ENCODE measurements at places on chromosomes 2 and 18.

GRCh38 chr18:63395503-63395902, 26.8 kb downstream of the VPS4B start:
- DNase-seq, result no peak

DNA sequence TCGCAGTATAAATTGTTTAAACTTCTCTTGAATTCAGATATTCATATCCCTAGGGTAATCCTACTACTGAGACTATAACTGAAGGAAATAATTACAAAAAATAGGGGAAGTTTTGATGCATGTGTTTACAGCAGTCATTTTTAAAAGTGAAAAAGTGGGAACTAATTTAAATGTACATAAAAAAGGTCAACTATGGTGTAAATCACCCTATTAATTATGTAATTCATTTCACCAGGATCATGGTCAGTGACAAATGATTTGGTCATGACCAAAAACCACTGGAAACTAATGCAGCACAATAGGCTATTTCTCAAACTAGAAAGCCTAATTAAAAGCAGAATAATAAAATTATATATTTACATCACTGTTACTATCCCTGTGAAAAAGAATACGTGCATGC, 5.0 kb upstream of the CNGA3 start:
- no peak for DNase-seq

GRCh38 chr2:46815121-46815802, 100.3 kb downstream of the MCFD2 start:
- no peak for DNase-seq

DNA sequence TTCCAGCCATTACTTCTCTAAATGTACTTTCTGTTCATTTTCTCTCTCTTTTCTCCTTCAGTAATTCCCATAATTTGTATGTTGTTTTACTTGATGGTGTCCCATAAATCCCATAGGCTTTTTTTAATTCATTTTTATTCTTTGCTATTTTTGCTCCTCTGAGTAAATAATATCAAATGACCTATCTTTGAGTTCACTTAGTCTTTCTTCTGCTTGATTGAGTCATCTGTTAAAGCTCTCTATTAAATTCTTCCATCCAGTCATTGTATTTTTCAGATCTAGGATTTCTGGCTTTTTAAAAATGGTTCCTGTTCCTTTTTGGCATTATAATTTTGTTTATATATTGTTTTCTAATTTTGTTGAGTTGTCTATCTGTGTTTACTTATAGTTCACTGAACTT, 13.5 kb downstream of the SP100 start:
- no peak for DNase-seq

GRCh38 chr2:50448556-50448955, 583.4 kb downstream of the NRXN1 start:
- no peak for DNase-seq

DNA sequence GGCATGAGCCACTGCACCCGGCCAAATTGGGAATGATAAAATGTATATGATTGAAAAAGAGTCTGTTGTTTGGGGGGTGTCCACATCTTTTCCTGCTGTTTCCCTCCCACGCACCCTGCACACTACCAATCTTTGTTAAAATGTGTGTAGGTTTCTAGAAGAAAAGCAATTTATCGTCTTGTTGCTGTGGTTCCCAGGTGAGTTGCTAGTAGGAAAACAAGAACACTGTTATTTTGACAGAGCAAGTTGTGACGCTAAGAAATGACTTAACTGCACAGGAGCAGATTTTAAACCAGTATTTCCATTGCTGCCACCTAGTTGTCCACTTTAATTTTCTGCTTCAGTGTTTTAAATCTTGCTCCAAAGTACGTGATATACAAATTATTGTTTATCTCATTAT, 21.0 kb upstream of the USP14 start:
- DNase-seq, result no peak

- DNase-seq, result no peak
Observed at GRCh38 chr18:12782521-12782920, 79.7 kb downstream of the PSMG2 start.

DNA sequence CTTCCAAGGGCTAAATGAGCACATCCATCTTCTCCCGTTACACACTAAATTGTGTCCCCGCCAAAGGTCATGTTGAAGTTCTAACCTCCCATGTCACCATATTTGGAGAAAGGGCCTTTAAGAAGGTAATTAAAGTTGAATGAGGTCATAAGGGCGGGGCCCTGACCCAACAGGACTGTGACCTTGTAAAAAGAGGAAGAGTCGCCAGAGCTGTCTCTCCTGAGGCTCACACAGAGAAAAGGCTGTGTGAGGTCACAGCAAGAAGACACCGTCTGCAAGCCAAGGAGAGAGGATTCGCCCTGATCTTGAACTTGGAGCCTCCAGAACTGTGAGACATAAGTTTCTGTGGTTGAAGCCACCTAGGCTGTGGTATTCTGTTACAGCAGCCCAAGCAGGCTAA, 24.1 kb downstream of the TRABD2A start:
- DNase-seq, result no peak

DNA sequence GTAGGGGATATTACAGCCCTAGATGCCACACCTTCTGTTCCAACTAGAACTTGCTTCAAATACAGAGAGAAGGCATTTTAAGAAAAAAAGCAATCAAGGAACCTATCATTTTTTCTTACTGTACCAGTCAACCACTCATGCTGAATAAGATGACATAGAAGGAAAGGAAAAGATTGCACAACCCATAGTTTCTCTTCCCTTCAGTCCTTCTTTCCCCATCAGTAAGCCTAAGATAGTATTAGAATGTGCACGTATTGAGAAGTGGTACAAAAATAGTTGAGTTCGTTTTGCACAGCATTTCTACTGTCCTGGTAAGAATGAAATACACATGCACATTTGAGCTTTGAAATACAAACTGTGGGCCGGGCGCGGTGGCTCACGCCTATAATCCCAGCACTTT, 27.0 kb upstream of the HK2 start:
- DNase-seq, result no peak

DNA sequence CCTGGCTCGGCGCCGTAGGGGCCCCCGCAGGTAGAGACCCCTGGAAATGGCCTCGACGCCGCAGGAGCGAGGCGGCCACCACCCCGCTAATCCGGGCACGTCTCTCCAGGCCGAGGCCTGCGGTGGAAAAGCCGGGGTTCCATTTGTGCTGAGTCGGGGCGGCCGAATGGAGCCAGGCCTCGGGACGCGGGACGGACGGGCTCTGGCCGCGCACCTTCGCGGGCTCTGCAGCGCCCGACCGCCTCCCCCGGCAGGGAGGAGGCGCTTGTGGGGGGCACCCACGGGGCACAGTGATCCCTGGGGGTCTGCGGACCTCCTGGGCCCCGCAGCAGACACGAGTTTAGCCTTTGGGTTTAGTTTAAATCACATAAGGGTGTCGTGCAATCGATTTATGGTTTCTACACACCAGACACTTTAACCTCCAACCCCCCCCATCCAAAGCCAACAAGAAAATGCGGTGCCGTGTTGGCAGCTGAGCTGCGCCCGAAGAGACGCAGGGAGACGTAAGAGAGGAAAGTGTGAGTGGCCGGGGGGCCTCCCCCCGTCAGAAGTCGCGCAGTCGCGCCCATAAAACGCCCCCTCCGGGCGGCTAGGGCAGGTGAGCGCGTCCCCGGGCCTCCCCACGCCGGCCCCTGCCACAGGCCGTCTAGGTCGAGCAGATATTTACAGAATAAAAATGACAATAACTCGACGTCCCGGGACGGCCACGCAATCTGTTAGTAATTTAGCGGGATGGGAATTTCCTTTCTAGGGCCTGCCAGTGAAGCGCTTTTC, 1.0 kb upstream of the NFATC1 start:
- no peak for DNase-seq

DNA sequence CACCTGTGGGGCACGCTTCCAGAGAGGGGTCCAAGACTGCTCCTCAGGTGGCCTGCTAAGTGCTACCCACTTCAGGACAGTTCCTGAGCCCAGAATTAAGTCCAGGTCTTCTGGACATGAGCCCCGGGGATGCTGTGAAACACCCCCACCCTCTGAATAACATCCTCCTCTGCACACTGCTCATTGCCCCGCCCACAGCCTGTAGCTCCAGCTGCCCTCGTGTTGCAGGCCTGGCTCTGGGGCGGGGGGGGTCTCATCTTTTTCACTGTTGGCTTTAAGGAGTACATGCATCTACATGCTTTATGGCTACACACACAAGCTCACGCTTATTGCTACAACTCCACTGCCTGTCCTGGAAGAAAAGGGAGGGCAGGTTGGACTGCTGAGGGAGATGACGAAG, 92.8 kb downstream of the PTGR3 start:
- DNase-seq, result no peak

GRCh38 chr2:227864161-227864756, 7.2 kb upstream of the DAW1 start:
- no peak for DNase-seq

DNA sequence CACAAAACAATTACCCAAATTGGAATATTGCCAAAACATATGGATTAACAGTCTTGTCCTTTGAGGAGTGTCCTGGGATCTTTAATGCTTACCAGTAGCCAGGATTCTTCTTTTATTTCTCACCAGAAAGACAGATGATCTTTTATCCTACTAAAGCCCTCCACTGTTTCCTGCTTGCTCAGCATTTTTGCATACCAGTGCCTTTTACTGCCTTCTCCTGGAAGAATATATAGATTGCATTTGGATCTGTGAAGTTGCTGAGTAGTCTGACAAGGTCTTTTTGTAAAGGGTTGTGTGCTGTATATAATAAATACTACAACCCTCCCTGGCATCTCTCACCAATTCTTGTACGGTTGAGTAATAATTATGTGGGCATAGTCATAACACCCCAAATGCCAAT, 652.2 kb downstream of the LRRTM4 start:
- no peak for DNase-seq

GRCh38 chr2:71926089-71926447, 221.6 kb downstream of the CYP26B1 start:
- no peak for DNase-seq

DNA sequence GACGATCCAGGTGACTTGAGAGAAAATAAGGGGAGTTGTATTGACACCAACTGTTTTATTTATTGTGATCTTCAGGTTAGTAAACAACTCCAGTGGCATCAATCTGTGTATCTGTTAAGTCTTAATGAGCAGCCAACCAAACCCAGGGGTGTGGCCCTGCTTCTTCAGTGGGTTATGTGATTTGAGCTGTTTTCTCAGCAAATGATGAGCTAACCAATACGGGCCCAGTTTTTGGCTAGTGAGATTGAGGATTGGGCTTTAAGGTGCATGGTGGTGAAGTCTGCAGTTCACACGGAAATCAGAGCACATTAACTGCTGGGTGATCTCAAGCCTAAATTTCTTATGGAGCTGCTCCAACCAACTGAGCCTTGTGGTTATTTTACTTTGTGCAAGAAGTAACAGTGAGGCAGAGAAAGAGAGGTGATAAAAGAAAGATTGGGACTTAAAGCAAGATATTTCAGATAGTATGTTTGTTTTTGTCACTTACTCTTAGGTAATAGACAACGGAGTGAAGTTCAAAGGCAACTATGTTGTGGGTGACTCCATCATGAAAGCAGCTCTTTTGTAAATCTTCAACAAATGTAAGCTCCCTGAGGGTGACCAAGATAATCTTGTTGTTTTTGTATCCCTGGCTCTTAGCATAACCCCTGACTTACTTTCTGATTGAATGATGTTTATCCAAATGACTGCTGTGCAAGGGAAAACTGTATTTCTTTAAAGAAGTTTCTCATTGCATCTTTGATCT, 2.4 kb downstream of the MTCL1 start:
- no peak for DNase-seq

- no peak for DNase-seq
Observed at GRCh38 chr2:191724015-191724414, 46.1 kb downstream of the NABP1 start.

- no peak for DNase-seq
Observed at GRCh38 chr2:141313972-141314371, 816.8 kb downstream of the LRP1B start.

- peak; percentile 17 for DNase-seq
Observed at GRCh38 chr2:101770726-101771125, 73.2 kb downstream of the MAP4K4 start.

DNA sequence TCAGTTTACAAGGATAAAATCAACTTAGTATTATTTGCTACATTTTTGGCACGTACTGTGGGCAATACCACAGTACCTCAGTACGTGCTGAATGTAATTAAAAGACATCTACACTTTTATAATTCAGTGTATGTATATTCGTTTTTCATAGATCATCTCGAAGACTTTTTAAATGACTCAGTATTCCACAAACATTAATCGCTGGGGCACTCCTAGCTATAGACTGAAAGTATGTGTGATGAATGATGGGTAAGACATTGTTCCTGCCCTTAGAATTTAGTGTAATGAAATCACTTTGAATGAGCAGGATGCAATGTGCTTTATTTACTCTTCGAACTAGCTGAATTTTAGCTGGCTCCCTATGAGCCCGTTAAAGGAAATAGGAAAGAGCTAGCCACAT, 245.6 kb upstream of the RASGRP3 start:
- no peak for DNase-seq

DNA sequence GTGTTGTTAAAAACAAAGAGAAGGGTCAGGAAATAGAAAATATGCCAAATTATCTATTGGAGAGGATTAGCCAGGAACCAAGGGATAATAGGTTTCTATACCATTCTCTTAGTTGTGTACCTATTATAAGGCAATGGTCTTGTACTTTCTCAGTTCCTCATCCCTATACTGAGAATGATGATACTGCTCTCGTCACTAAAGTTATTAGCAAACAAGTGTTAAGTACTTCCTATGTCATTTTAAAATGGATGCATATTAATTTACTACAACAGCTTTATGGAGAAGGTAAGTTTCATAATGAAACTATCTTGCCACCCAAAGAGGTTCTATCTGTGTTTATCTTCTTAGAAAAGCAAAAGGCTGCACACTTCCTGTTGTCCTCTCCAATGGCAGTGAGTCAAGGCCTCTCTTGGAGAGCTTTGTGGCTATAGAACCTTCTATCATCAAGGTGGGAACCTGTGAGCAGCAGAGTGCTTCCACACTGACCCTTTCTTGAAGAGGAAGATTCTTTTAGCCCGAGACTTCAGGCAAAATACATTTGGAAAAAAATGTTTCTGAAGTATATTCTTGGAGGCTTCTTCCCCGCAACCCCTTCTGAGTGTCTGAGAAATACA, 460.7 kb upstream of the FANCL start:
- DNase-seq, result no peak

DNA sequence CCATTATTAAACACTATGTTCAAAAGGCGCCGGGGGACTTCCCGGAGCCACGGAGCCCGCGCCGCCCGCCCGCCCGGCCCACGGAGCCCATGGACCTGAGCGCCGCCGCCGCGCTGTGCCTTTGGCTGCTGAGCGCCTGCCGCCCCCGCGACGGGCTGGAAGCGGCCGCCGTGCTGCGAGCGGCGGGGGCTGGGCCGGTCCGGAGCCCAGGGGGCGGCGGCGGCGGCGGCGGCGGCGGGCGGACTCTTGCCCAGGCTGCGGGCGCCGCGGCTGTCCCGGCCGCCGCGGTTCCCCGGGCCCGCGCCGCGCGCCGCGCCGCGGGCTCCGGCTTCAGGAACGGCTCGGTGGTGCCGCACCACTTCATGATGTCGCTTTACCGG, 197 bp downstream of the GDF7 start:
- no peak for DNase-seq

GRCh38 chr2:120477831-120478481, 132.0 kb downstream of the INHBB start:
- no peak for DNase-seq

DNA sequence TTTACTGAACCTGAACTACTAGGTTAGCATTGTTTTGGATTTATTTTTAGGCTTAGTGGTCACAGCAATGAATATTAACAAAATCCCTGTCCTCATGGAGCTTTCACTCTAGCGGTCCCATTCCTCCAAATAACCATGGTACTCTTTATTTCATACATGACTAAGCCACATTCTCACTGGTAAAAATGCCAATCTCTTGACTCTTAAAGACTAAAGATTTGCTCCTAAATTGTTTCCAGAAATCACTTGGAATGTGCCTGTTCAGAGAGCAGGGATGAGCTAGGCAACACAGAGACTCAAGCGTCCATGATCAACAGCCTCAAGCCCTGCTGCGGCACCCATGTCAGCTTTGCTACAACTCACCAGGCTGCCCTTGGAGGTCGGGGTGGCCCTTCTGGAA, 13.5 kb downstream of the LMAN1 start:
- no peak for DNase-seq
